LNCaP clone FGC (cell line): ENCODE measurements at places on chromosomes 2 and 18.

DNA sequence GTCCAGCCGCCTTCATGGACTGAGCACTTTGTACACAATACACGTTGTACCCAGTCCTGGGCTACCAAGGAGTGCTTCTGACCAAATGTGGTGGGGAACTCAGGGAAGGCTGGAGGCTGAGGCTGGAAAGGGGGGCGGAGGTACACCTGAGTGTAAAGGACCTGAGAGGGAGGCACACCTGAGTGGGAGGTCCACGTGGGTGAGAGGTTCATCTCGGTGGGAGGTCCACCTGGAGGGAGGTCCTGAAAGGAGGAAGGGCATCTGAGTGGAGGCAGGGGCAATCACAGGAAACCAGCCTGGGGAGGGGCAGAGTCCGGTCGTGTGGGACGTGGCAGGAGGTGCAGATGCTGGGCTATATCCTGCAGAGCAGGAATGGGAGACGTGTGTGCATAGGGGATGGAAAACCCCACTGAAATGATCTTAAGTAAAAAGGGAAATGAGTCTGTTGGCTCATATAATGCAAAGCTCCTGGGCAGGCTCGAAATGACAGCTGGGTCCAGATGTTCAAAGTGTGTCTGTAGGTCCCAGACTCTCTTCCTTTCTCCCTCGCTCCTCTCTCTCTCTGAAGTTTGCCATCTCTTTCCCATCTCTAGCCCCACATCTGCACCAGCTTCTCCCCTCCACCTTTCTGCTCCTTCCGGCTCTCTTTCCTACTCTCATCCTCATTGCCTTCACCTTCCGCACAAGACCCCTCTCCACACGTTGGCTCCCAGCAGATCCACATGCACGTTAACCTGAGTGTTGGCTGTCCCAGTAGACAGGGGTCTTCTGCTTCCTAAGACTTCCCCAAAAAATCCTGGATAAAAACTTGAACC is 137.7 kb downstream of the PXDN start:
- DNase-seq: no peak

DNA sequence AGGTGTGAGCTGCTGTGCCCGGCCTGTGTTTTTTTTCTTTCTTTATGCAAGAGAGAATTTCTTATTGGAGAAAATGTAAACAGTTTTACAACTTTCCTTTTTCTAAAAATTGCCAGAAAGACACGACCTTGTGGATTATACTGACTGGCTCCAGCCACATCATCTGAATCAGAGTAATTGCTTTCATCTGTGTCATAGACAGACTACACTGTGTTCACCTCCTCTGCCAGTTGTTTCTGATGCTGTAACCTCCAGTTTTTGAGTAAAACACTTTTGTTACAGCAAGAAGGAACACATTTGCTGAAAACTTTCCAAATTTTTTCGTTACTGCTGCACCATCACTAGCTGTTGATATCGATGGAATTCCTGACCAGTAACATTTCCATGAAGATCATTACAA is 43.9 kb upstream of the PLEKHM3 start:
- DNase-seq: no peak

DNA sequence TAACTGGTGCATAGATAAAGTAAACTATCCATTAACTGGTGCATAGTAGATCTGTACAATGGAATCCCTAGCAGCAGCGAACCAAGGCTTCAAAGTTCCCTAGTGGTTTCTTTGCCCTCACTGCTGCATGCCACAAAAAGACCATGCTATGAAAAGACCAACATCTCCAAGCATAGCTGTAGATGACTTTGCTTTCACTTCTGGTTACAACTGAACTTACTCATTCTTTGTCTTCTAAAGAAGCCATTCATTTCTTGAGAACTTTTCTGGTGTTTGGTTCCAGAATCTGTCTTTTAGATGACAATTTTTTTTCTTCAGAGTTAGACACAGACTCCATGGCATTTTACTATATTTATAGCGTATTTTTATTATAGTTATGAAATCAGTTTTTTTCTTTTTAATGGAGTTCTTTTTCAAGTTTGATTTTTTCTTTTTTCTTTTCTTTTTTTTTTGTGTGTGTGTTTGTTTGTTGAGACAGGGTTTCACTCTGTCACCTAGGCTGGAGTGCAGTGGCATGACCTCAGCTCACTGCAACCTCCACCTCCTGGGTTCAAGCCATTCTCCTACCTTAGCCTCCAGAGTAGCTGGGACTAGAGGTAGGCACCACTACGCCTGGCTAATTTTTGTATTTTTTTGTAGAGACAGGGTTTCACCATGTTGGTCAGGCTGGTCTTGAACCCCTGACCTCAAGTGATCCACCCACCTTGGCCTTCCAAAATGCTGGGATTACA is 63.6 kb downstream of the SLC35F5 start:
- no peak for DNase-seq

DNA sequence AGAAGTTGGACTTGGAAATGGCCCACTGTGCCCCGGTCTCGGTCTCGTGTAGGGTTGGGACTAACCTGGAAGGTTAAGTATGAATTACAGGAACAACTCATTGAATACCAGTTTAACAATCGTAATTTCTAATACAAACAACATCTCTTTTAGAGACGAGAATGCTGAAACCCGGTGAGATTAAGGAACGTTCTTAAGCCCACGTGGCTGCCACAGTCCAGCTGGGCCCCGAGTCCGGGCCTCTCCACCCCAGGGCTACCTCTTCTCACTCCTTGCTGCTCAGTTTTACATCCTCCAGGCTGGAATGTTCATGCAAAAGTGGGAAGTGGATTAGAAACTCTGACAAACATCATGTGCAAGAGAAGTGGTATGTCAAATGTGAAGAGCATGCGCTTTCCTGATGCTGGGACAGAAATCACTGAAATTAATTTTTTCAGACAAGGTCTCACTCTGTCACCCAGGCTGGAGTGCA is 29.4 kb downstream of the NGEF start:
- no peak for DNase-seq

GRCh38 chr18:23274638-23275482 is 139.6 kb downstream of the CABLES1 start:
- DNase-seq: no peak

DNA sequence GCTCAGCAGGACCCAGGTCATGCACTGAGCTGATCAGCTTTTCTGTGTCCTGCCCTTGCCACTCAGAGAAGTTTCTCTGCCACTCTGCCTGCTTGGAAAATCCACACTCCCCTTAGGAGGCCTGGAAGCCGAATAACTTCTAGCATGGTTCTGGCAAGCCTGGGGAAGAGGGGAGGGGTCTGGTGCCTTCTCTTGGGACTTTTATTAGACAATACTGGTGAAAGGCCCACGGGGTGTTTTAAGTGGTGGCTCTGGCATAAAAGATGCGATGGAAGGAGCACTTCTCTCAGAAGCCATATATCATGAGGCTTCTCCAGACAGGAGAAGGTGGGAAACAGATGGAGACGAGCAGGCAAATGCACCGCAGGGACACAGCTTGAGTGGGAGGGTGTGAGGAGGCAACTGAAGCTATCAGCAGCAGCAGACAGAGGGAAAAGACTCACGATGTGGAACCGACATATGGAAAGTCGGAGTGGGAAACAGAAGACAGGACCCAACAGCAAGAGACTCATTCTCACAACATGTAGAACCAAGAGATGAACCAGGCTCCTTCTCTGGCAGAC is 141.8 kb upstream of the CTNNA2 start:
- no peak for DNase-seq

- DNase-seq: no peak
These were observed 60.7 kb upstream of the RAPGEF4 start for GRCh38 chr2:172674968-172675303.

- no peak for DNase-seq
These were observed 12.5 kb downstream of the SOS1 start for GRCh38 chr2:39108377-39108776.
